Esophagus (tissue), 2 donors: ENCODE measurements at places on chromosomes 12 and 14. TPM values are rescaled to one million over a fixed set of nuclear protein-coding genes. Genes with fewer than 3 reads are reported as not detected.

The GNS gene
- polyA plus RNA-seq: 3.3 TPM

The MUCL1 gene
- not detected for polyA plus RNA-seq

The GPR68 gene
- polyA plus RNA-seq: 4.8 TPM

The MGP gene
- polyA plus RNA-seq: 51.2 TPM

The CIPC gene
- 12.0 TPM for polyA plus RNA-seq

The SLC17A8 gene
- polyA plus RNA-seq: not detected

The KRT7 gene
- polyA plus RNA-seq: 153 TPM

The FGD6 gene
- 2.3 TPM for polyA plus RNA-seq

The ZC2HC1C gene
- 3.3 TPM for polyA plus RNA-seq

The PROX2 gene
- polyA plus RNA-seq: not detected

The TMCC3 gene
- polyA plus RNA-seq: 3.0 TPM

The MMP17 gene
- polyA plus RNA-seq: 1.8 TPM
